AG04449 (cell line): ENCODE measurements at places on chromosomes 3 and 15.

DNA sequence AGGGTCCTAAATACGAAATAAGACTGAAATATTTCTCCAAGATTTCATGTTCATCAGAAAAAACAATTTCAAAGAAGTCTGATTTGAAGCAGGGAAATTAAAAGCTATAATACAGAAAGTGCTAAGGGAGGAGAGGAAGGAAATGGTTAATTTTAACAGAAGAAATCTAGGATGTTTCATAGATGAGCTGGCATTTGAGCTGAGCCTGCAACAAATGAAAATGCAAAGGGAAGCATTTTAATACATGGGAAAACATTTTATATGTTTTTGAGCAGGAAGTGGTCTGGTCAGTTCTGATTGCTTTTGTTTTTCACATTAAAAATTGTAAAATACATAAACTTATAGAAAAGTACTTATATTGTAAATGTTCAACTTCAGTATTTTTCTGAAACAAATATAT, 17.2 kb upstream of the RAP2B start:
- DNase-seq = peak; percentile 23

DNA sequence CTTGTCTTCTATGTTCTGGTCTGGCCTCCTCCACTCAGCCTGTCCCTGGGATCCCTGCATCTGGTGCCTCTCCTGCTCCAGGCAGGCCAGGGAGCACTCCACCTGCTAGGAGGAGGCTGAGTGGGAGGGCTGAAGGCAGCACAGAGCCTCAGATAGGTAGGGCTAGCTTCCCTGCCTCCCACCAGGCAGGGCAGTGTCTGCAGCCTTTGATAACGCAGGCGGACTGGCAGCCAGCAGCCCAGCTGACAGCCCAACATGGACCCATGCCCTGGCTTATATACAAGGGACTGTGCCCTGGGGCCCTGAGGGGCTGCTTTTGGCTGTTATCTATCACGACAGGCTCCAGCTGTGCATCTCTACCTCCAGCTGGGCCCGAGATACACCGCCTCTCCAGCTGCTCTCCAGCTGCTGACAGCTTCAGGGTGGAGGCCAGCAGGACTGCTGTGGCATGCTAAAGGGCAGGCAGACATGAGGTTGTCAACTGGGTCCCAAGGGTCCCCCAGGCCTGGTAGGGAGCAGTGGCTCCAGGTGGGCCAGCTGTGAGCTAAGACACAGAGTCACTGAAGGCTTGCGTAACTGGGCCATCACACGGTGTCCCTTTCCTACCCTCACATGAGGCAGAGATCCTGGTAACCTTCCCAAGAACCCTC, 5.2 kb upstream of the CLK3 start:
- DNase-seq = no peak

DNA sequence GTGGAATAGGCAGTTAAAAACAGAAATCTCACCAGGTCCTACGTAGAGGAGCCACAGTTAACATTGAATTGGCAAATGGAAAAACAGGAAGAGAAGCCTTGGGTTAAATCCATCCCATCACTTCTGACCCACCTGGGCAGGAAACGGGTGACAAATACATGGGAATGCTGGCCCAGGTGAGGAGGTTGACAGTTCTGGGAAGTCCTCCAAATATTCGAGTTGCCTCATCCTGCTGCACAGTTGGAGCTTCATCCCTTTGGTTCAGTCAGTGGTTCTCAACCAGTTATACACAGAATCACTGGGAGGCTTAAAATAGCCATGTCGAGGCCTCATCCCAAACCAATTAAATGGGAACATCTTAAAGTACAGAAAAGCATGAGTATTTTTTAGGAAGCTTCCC, 5.3 kb downstream of the MYZAP start:
- no peak for DNase-seq

DNA sequence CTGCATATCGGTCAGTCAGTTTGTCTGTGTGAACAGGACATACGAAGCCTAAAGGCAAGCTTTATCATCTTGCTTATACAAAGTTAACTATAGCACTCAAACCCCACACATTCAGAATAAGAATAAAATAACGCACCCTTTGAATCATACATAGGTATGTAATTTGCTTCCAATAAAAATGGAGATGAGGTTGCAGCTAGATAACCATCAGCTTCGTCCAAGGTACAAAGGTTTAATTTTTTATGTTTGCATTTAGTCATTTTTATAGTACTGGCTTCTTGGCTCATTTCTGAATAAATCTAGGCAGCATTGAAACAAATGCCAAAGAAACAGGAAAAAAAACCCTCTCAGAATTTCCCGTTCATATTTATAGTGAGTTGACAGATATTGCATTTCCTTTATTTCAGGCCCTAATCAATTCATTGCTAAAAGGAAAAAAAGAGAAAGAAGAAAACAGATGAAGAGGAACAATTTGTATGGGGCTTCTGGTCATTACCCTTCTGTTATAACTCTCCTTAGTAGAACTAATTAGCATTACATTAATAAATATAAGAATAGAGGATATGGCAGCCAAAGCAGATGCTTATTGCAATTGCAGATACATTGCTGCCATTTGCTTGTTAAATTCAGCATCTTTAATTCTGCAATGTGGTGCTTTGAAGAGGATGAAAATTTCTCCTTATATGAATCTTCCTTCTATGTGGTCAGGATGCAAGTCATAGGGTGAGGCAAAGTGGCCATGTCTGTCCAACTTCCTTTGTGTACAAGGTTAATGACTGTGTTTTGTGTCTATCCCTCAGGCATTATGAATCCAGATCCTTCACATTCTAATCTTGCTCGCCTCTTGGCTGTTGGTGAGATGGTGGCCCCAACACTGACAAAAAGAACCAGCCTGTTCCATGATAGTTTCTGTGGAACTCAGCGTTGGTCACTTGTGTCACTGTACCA, 550.0 kb downstream of the AGBL1 start:
- no peak for DNase-seq

- no peak for DNase-seq
These were observed 67.2 kb downstream of the CRTC3 start for GRCh38 chr15:90596943-90597342.

DNA sequence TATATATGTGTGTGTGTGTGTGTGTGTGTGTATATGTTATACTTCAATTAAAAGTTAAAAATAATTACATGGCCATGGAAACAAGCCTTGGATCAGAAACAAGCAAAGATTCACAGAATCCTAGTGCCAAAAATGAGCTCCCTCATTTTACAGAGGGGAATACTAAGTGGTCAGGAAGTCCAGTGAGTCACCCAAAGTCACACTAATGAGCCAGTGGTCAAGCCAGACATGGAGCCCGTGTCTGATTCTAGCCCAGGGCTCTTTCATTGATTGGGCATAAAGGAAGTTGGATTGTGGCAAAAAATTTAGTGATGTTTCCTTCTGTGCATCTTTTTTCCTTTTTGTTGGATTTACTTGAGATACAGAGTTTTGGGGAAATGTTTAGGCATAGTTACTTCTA, 152.5 kb upstream of the NPHP3 start:
- DNase-seq = no peak

DNA sequence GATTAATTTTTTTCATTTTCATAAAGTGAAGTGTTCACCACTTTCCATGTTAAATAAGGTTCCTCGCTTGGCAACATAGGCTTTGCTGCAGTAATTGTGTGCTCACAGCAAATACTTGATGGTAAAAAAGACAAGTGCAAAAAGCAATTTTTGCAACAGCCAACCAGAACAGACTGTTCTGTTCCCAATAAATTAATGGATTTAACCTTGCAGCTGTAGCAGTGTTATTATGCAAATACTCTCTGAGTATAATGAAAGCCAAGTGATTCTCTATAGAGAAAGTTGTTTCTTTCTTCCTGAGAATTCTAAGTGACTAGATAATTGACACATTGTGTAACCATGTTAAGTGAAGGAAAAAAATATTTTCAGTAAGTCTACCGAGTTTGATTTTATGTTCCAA, 183.7 kb upstream of the NAALADL2 start:
- DNase-seq = no peak

DNA sequence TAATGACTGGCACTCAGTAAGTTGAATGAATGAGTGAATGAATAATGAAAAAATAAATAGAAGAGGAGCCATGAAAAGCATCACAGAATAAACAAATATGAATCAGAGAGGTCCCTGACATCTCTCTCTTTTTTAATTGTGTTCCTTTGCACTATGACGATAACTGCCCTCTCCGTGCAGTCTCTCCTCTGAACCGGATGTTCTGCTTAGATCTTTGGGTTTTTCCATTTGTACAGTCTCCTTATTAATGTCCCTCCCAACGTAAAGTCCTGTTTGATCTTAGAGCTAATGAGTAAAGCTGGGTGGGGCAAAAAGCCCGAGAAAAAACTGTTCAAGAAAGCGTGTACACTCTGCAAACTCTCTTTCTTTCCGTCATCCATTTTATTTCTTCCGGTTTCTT, 28.3 kb upstream of the BHLHE40 start:
- DNase-seq = no peak

DNA sequence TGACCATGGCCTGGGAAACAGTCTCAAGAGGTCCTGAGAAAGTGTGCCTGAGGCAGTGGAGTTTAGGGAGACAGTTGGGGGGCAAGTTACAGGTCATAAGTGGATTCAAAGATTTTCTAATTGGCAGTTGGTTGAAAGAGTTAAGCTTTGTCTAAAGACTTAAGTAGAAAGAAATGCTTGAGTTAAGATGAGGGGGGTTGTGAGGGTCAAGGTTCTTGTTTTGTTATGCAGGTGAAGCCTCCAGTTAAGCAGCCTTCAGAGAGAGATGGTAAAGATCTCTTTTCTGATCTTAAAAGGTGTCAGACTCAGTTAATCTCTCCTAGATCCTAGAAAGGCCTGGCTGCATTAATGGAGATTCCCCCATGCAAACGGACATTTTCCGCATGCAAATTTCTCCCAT, 356.3 kb upstream of the C2CD4B start:
- no peak for DNase-seq

DNA sequence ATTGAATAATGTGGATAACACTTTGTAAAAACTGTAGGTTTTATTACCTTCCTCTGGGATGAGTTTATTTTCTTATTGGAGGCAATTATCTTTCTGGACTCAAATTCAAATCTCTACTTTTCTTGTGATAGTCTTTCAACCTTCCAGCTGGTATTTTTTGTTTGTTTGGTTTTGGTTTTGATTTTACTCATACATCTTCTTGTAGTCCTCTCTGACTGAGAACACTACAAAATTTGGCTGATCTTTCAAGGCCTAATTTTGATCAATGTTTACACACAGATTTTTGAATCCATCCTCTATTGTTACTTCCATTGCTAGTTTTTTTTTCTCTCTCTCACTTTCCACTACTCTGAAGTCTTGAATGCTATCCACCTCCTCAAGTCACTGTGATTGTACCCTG, 303.8 kb upstream of the NECTIN3 start:
- no peak for DNase-seq

GRCh38 chr15:75171408-75171807, 30.3 kb upstream of the C15orf39 start:
- peak; percentile 31 for DNase-seq

DNA sequence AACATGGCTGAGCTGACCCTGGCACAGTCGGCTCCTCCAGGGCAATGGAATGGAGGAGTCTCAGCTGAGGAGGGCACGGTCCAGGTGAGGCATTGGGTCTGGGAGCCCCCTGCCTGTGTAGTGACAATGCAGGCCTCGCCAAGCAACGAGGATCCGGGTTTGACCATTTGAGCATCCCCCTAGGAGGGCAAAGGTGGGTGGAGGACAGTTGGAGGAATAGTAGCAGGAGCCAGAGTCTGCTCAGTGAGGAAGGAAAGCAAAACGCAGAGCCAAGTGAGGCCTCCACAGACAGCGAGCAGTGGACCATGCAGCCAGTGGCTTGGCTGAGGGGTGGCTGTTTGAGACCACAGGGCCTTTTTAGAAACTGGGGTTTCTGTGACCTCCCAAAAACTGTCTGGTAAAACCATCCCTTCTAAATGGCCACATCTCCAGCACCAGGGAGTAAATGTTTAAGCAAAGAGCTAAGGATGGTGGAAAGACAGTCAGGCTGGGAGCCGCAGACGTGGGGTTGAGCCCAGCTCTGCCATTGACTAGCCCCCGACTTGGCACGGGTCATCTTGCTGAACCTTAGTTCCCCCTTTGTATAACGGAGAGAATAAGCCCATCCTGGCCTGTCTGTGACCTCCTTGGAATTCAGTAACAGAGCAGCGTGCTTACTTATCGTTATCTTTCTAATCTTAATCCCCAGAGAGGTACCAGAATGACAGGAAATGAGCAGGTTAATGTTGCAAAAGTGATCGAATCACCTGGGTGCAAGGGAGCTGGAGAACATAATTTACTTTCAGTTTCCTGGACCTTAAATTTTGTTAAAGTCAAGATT, 46.8 kb downstream of the CMTM6 start:
- DNase-seq = no peak

GRCh38 chr3:123194552-123194951, 7.2 kb upstream of the SEC22A start:
- DNase-seq = no peak
